ENCODE measurements at places on chromosomes 12 and 14. TPM values are rescaled to one million over a fixed set of nuclear protein-coding genes. Genes with fewer than 3 reads are reported as not detected.

DNA sequence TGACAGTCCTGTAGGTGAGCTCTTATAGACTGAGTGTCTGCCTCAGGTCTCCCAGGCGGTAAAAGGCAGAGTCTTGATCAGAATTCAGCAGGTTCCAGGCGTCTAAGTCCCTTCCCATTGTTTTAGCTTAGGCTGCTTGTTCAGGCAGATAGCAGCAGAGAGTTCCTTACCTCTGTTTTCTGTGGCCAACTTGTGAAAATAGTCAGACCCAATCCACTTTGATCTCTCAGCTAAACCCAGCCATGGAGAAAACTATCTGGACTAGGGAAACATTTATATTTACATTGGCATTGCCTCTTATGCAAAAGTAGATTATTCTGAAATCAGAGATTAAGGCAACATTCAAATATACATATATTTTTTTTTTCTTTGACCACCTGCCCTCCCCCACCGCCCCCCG, 21.4 kb downstream of the CCDC62 start:
- no peak for DNase-seq
- no peak overlapping the region for H3K4me3 ChIP-seq
- no peak overlapping the region for H3K27ac ChIP-seq
- no peaks in the 10 kb centered on the region for H3K36me3 ChIP-seq
- H3K4me1 ChIP-seq, result peaks cover 3% of the 10 kb centered on the region

DNA sequence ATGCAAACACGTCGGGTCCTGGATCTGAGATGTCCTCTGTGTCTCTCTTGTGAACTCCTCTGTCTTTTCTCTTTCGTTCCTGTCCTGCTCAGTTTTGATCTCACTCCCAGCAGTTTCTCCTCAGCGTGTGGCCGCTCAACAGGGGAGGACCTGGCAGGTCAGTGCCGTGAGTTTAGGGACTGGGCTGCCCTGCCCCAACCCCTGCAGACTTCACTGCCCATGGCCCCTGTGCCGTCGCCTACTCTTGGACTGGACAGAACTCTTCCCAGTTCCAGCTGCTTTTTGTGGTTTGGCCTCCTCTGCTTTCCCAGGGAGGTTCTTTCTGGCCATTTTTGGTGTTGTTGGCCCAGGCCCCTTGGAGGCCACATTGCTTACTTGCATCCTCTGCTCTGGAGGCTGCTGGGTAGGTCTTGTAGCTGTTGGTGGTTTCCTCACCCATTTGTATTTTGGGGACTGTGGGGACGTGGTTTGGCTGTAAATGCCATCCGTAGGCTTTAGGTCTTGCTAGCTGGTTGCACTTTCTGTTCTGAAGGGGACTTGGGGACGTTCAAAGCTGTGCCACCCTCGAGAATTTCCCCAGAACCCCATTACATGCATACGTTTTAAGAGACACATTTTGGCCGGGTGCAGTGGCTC, 20.0 kb upstream of the DNAH10 start:
- no peak overlapping the region for H3K4me3 ChIP-seq
- DNase-seq, result no peak
- peak overlapping the region; percentile 29 for H3K27ac ChIP-seq
- no peaks in the 10 kb centered on the region for H3K27me3 ChIP-seq
- H3K4me1 ChIP-seq, result no peaks in the 10 kb centered on the region
- H3K36me3 ChIP-seq, result peaks cover 99% of the 10 kb centered on the region

GRCh38 chr14:72478471-72478893, 415.4 kb downstream of the DPF3 start:
- H3K27ac ChIP-seq, result no peak overlapping the region
- no peak for DNase-seq
- H3K4me3 ChIP-seq, result no peak overlapping the region
- peaks cover 4% of the 10 kb centered on the region for H3K4me1 ChIP-seq
- no peaks in the 10 kb centered on the region for H3K27me3 ChIP-seq

- no peak for DNase-seq
- no peaks in the 10 kb centered on the region for H3K4me1 ChIP-seq
- H3K27me3 ChIP-seq, result no peaks in the 10 kb centered on the region
- no peaks in the 10 kb centered on the region for H3K36me3 ChIP-seq
- H3K27ac ChIP-seq, result no peak overlapping the region
These were observed 232.9 kb upstream of the PKP2 start for GRCh38 chr12:33129500-33129899.

DNA sequence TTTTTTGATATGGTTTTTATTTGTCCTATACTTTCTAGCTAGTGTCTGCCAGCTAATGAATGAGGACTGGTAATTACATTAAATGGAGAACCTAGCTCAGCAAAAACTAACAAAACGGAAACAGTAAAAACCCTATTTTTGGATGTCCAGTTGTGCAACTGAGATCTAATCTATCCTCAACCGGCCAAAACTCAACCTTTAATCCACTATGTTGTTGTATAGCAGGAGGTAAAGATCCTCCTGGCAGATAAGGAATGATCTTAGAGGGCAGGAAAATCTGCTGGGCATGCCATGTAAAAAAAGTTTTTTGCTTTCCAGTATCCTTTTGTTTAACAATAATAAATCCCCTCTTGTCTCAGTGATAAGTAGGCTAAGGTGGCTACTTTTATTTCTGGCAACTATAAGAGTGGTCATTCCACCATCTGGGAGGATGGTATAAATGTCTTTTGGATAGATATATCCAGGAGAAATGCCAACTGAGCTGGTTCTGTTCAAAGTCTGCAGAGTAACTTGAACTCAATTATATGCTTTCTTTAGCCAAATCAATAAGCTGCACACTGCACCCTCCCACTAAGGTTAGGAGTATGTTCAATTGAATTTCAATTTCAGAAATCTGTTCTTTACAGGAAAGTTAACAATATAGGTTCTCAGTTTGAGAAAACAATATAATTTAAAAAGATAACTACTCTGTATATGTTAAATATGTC, 40.1 kb downstream of the WASHC3 start:
- no peak for DNase-seq
- H3K4me3 ChIP-seq, result no peak overlapping the region
- H3K27ac ChIP-seq, result no peak overlapping the region
- no peaks in the 10 kb centered on the region for H3K36me3 ChIP-seq
- H3K27me3 ChIP-seq, result no peaks in the 10 kb centered on the region
- peaks cover 3% of the 10 kb centered on the region for H3K4me1 ChIP-seq

- peak overlapping the region; percentile 51 for H3K27ac ChIP-seq
- H3K4me1 ChIP-seq, result no peaks in the 10 kb centered on the region
- no peak overlapping the region for H3K4me3 ChIP-seq
- H3K36me3 ChIP-seq, result no peaks in the 10 kb centered on the region
These were observed 132.8 kb upstream of the BTG1 start for GRCh38 chr12:92278378-92278828.

DNA sequence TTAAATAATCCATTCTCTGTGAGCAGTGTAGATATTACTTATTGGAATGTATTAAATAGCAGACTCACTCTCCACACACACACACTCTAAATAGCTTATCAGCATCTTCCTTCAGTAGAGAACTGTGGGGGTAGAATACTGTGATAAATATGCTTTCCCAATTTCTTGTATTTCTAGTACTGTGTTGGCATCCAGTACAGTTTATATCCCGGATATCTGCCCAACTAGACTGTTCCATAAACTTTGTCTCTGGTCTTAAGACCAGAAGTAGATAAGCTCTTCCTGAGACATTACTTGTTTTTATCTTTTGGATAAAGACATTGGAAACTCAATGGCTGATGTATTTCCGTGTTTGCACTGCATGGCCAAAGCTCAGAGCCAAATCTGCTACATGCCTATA, 136.2 kb upstream of the PDZRN4 start:
- no peak for DNase-seq
- H3K27me3 ChIP-seq, result no peaks in the 10 kb centered on the region
- H3K4me3 ChIP-seq, result no peak overlapping the region
- peaks cover 3% of the 10 kb centered on the region for H3K4me1 ChIP-seq
- H3K27ac ChIP-seq, result no peak overlapping the region

GRCh38 chr12:108804271-108804953, 53.0 kb downstream of the SSH1 start:
- H3K36me3 ChIP-seq, result peaks cover 76% of the 10 kb centered on the region
- DNase-seq, result peak; percentile 81
- H3K4me3 ChIP-seq, result no peak overlapping the region
- no peaks in the 10 kb centered on the region for H3K27me3 ChIP-seq
- H3K27ac ChIP-seq, result peak overlapping the region; percentile 80

DNA sequence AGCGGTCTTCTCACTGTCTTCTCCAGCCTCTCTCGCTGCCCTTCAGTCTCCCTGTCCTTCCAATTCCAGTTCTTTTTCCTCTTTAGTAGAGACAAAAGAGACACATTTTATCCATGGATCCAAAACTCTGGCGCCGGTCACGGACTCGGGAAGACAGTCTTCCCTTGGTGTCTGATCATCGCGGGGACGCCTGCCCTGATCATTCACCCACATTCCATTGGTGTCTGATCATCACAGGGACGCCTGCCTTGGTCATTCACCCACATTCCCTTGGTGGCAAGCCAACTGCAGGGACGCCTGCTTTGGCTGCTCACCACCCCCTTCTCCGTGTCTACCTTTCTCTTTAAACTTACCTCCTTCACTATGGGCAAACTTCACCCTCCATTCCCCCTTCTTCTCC, 619.5 kb downstream of the RERGL start:
- no peaks in the 10 kb centered on the region for H3K4me1 ChIP-seq
- H3K36me3 ChIP-seq, result no peaks in the 10 kb centered on the region
- no peak overlapping the region for H3K4me3 ChIP-seq
- H3K27me3 ChIP-seq, result no peaks in the 10 kb centered on the region

- no peaks in the 10 kb centered on the region for H3K36me3 ChIP-seq
- no peak overlapping the region for H3K27ac ChIP-seq
- no peak overlapping the region for H3K4me3 ChIP-seq
- H3K27me3 ChIP-seq, result no peaks in the 10 kb centered on the region
- DNase-seq, result no peak
These were observed 4.6 kb upstream of the SLC8B1 start for GRCh38 chr12:113339540-113339939.

DNA sequence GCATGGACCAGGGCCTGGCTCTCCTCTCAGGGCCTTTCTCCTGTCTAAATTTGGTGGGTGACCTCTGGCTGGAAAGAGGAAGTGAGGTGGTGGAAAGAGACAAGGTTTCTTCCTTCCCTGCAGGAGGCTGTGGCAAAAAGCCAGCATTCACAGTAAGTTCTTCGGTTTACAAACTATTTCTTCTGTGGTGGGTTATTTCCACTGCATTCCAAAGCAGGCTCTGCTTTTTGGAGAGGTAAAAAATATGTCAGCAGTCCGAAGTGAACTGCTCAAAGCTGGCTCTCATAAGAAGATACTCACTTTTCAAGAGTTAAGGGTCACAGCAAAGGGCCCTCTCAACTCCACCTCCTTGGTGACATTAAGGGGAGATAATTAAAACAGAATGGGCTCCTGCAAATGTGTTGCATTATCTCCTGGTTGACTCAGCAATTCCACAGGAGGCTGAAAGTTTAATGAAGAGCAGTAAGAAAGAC, 48.9 kb upstream of the POC1B start:
- H3K36me3 ChIP-seq, result no peaks in the 10 kb centered on the region
- H3K27ac ChIP-seq, result no peak overlapping the region
- peak; percentile 37 for DNase-seq

DNA sequence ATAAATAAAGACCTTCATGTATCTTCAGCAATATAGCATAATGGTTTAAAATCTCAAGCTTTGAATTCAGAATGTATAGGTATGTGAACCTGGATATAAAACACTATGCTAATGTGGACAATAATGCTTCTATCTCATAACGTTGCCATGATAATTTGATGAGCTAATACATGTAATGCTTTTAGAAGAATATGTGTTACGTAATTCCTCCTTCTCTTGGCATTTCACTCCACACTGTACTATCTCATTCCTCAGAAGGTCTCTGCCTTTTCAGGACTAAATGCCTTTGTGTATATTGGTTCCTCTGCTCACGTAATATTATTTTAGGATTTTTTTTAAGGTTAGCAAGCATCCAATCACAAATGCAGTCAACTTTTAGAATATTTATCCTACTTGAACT, 86.5 kb downstream of the FOXA1 start:
- no peaks in the 10 kb centered on the region for H3K27me3 ChIP-seq
- H3K4me1 ChIP-seq, result no peaks in the 10 kb centered on the region
- no peak for DNase-seq
- H3K27ac ChIP-seq, result no peak overlapping the region
- H3K4me3 ChIP-seq, result no peak overlapping the region

GRCh38 chr12:49641748-49642369, 18.5 kb downstream of the PRPF40B start:
- no peak overlapping the region for H3K27ac ChIP-seq
- DNase-seq, result no peak
- H3K4me3 ChIP-seq, result no peak overlapping the region
- H3K27me3 ChIP-seq, result no peaks in the 10 kb centered on the region
- H3K4me1 ChIP-seq, result peaks cover 39% of the 10 kb centered on the region

GRCh38 chr12:79012636-79013035, 148.1 kb downstream of the SYT1 start:
- H3K4me1 ChIP-seq, result no peaks in the 10 kb centered on the region
- H3K27me3 ChIP-seq, result no peaks in the 10 kb centered on the region
- DNase-seq, result no peak
- H3K4me3 ChIP-seq, result no peak overlapping the region
- no peak overlapping the region for H3K27ac ChIP-seq
- H3K36me3 ChIP-seq, result no peaks in the 10 kb centered on the region

- no peak overlapping the region for H3K4me3 ChIP-seq
- H3K27ac ChIP-seq, result no peak overlapping the region
- H3K4me1 ChIP-seq, result no peaks in the 10 kb centered on the region
- no peak for DNase-seq
- no peaks in the 10 kb centered on the region for H3K36me3 ChIP-seq
- H3K27me3 ChIP-seq, result no peaks in the 10 kb centered on the region
These were observed 241.0 kb downstream of the TMEM117 start for GRCh38 chr12:44076871-44077270.

DNA sequence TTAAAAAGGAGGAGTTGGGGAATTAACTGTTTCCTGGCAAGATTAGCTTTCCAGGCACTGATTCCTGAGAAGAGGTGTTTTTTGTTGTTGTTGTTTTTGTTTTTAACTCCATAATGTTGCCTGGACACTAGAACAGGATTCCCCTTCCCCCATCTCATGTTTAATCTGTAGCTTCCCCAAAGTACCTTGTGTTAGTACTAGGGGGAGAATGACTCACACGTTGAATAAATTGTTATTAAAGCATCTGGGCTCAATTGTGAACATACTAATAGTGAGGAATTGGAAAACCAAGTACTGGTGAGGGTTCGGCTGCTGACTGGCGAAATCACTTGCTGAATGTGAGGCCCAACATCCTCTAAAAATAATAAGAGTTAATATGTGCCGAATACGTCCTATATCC, 1.3 kb upstream of the GNG2 start:
- no peaks in the 10 kb centered on the region for H3K36me3 ChIP-seq
- H3K27ac ChIP-seq, result no peak overlapping the region
- H3K27me3 ChIP-seq, result no peaks in the 10 kb centered on the region
- DNase-seq, result no peak
- no peak overlapping the region for H3K4me3 ChIP-seq
- H3K4me1 ChIP-seq, result peaks cover 22% of the 10 kb centered on the region

- H3K27ac ChIP-seq, result peak overlapping the region; percentile 87
- DNase-seq, result no peak
- peaks cover 63% of the 10 kb centered on the region for H3K4me1 ChIP-seq
- peak overlapping the region; percentile 84 for H3K4me3 ChIP-seq
- no peaks in the 10 kb centered on the region for H3K36me3 ChIP-seq
- no peaks in the 10 kb centered on the region for H3K27me3 ChIP-seq
These were observed 1.1 kb downstream of the TOGARAM1 start for GRCh38 chr14:44963044-44963528.

GRCh38 chr12:108722992-108723766, 8.1 kb downstream of the CORO1C start:
- no peaks in the 10 kb centered on the region for H3K36me3 ChIP-seq
- H3K27me3 ChIP-seq, result no peaks in the 10 kb centered on the region
- peaks cover 73% of the 10 kb centered on the region for H3K4me1 ChIP-seq
- no peak overlapping the region for H3K4me3 ChIP-seq

The PGF gene
- 5.0 TPM for polyA plus RNA-seq

The MYF6 gene
- not detected for polyA plus RNA-seq

The MUCL1 gene
- not detected for polyA plus RNA-seq

The TAS2R46 gene
- not detected for polyA plus RNA-seq

The AQP2 gene
- not detected for polyA plus RNA-seq

The RASSF9 gene
- polyA plus RNA-seq, result 0.95 TPM

The ZNF268 gene
- 6.8 TPM for polyA plus RNA-seq

The FAM186B gene
- polyA plus RNA-seq, result 0.17 TPM

The RGS6 gene
- 6.2 TPM for polyA plus RNA-seq

The LIN7A gene
- polyA plus RNA-seq, result 7.5 TPM

All from heart left ventricle (tissue), 16 donors.